Renal cortical epithelial cell (primary cell): ENCODE measurements at places on chromosomes 13 and 19. TPM values are rescaled to one million over a fixed set of nuclear protein-coding genes. Genes with fewer than 3 reads are reported as not detected.
A peak's percentile ranks its signal among the peaks of the same experiment; 100 is the strongest.

The UBE2L5 gene
- not detected in 2 replicates for total RNA-seq

DNA sequence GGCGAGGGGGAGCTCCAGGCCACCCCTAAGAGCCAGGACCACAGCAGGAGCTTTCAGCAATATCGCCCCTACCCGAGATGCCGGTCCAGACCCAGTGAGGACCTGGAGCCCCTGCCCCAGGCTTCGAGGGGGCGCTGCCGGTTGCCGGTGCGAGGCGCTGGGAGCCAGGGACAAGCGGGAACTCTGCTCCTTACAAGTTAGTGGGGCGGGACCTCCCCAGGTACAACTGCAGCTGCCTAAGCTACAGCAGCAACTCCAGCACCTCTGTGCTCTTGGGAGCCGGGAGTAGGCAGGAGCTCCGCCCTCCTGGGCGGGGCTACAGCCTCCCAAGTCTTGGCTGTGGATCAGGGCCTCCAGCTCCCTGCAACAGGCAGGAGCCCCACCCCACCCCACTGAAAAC, 15.2 kb upstream of the TSC22D1 start:
- DNase-seq: no peak

GRCh38 chr13:30158774-30159445, 148.4 kb downstream of the KATNAL1 start:
- DNase-seq: peak; percentile 79

The FBXO17 gene
- total RNA-seq: 25.2 and 82.6 TPM in 2 replicates

- peak; percentile 0 for DNase-seq
Measured at GRCh38 chr19:56969156-56969555, 128.6 kb upstream of the PEG3 start.

The OR7D2 gene
- under 0.01 TPM in 1 of 2 replicates, not detected in the other for total RNA-seq

GRCh38 chr19:33505148-33505547, 16.4 kb downstream of the PEPD start:
- DNase-seq: no peak
